Uterus (tissue), 4 donors: ENCODE measurements at places on chromosomes 7 and 10. TPM values are rescaled to one million over a fixed set of nuclear protein-coding genes. Genes with fewer than 3 reads are reported as not detected.

DNA sequence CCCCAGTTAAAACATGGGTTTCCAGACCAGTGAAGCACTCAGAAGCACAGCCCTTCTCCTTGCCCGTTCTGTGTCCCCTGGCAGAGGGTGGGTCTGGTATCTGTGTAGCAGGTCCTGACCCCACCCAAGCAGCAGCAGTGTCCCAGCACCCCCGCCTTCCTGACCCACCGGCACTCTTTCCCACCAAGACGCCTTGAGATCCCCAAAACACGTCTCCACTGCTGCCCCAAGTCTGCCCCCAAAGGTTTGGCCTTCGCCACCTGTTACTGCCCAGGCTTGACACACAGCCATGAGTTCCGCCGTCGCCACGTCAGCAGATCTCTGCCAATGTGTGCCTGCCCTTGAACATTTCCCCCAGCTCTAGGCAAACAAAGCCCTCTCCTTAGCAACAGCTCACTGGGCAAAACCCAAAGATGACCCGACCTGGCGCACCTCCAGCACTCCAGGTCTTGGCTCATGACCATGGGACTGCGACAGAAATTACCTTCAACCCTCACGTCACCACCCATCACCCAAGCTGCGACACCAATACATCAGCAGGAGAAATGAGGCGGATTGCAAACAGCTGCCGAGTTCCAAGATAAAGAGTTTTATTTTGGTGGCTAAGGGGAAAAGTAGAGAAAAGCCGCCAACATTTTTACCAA lies 75.6 kb downstream of the CTBP2 start:
- peak; percentile 46 for DNase-seq

The SEMA3C gene
- total RNA-seq = 178 TPM

The ATRNL1 gene
- total RNA-seq = 211 TPM

The FXYD4 gene
- not detected for total RNA-seq
